Articular chondrocyte of knee joint (primary cell): ENCODE measurements at places on chromosomes 12 and 14. TPM values are rescaled to one million over a fixed set of nuclear protein-coding genes. Genes with fewer than 3 reads are reported as not detected.

Gene COPS7A
- 71.5 and 77.6 TPM in 2 replicates for total RNA-seq

Gene SLC17A8
- not detected in 2 replicates for total RNA-seq

Gene DLGAP5
- 21.4 and 27.6 TPM in 2 replicates for total RNA-seq

Gene KRT7
- 14.2 and 24.8 TPM in 2 replicates for total RNA-seq

Gene HSP90AA1
- 248 and 359 TPM in 2 replicates for total RNA-seq

Gene ZNF891
- 2.1 TPM in 2 replicates for total RNA-seq

Gene RILPL1
- 11.2 and 13.3 TPM in 2 replicates for total RNA-seq

Gene RNASE4
- 49.4 and 54.9 TPM in 2 replicates for total RNA-seq

Gene SYNDIG1L
- total RNA-seq: under 0.01 TPM in 1 of 2 replicates, not detected in the other

Gene KRT82
- not detected in 2 replicates for total RNA-seq

Gene GDF3
- total RNA-seq: not detected in 2 replicates
